ENCODE measurements at places on chromosomes 11 and 22.

- DNase-seq = no peak
These were observed 60.0 kb downstream of the COMMD9 start for GRCh38 chr11:36229091-36229705.

GRCh38 chr11:94581926-94582325, 14.8 kb downstream of the PIWIL4 start:
- no peak for DNase-seq

DNA sequence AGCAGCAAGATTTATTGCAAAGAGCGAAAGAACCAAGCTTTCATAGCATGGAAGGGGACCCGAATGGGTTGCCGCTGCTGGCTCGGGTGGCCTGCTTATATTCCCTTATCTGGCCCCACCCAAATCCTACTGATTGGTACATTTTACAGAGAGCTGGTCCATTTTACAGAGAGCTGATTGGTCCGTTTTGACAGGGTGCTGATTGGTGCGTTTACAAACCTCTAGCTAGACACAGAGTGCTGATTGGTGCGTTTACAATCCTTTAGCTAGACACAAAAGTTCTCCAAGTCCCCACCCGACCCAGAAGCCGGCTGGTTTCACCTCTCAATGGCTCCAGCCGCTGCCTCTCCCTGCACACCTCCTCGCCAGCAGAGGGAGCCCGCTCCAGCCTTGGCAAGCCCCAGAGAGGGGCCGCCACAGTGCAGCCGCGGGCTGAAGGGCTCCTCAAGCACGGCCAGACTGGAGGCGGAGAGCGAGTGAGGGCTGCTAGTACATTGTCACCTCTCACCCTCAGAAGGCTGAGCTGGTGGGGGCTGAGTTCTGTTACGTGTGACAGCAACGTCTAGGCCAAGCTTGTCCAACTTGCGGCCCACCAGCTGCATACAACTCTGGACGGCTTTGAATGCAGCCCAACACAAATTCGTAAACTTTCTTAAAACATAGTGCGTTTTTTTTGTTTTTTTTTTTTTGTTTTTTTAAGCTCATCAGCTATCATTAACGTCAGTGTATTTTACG, 8.7 kb downstream of the PTH start:
- DNase-seq = peak; percentile 14

DNA sequence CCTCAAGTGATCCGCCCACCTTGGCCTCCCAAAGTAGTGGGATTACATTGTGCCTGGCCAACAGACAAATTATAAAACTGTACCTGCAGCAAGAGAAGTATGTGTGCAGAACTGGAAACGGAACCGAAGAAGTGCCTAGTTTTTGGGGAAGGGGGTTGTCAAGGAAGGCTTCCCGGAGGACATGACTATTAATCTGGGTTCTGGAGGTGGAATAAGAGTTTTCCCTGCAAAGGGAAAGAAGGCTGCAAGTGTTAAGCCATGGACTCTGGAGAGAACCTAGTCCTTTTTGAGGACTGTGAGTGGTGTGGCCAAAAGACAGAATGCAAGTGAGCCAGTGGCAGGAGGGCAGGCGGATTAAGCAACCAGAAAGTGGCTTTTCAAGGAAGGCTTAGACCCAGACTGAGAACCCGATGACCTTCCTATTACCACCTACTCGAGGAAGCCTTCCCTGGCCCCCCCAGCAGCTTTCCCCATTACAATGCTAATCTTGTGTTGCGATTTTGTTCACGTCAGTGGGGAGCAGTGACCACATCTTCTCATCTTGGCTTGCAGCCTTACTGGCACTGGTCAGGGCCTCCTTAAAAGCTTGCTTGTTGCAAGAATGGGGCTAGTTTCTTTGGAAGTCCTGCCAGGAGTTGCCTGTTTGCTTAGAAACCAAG, 5.7 kb upstream of the SEPTIN3 start:
- DNase-seq = no peak

DNA sequence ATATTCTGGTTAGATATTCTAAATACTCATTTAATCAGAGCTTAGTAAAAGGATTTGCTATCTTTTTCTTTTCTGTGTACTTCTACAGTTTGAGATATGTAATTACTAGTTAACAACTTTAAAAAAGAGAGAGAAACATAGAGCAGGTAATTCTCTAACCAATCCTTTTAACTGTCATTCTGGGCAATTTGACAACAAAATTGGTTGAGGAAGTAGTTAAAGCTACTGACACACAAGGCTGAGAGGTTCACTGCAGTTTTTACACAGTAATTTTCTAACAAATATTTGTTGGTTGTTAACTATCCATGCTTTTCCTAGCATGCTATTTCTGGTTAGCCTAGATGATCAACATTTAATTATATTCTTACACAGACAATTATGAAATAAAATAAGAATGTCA, 3.6 kb downstream of the SOX6 start:
- no peak for DNase-seq

GRCh38 chr11:33128739-33129138, 32.5 kb downstream of the CSTF3 start:
- DNase-seq = no peak

DNA sequence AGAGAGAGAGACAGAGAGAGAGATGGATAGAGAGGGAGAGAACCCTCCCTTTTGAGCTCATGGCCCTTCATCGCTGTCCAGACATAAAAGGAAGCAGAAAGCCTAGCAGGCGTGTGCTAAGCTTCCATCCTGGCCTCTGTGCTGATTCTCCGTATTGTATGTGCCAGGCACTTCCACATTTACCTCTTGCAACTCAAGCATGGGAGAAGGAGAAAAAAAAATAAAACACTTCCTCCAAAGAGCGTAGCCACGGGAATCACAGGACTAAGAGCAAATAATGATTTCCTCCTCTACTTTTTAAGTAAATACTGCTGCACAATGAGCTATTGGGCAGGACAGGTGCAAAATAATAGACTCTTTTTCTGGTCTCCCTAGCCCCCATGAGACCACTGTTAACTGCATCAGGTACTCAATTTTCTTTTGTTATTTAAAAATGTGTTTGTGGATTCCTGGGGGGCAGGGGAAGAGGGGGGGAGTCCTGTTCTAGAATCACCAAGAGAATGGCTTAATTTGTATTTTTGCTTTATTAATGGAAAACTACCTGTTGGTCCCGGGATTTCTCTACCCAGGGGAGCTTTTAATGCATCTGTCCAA, 154.3 kb downstream of the NXPE2 start:
- DNase-seq = no peak

DNA sequence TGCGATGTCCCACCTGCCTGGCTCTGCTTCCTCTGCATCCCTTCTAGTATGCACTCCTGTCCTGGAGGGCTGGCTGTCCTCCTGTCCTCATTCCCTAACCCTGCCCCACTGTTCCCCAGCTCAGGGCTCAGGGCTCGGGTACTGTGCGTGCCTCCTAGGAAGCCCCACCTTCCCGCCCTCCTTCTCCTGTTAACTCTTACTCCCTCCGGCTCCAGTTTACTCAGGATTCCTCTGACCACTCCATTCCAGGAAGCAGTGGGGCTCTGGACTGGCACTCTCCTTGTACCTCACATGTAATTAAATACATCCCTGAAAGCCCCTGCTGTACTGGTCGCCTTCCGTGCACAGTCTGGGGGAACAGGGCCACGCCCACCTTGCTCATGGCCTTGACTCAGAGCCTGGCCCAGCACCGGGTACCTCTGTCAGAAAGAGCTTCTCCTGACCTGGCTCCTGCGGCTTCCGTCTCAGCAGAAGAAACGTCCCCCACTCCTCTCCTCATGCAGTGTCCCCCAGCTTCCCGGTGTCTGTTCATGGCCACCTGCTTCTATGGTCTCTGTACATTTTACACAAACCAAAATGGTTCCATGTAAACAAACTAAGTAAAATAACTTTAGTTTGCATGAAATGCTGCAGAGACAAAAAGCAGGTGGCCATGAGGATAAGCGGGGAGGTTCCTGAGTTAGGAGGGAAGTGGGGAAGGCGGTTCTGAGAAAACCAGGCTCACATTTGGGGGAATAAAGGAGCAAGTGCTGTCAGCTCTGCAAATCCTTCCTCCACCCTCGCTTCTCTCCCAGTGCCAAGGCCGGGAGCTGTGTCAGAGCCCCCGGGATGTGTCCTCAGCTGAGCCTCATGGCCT, 445.9 kb downstream of the BRD1 start:
- no peak for DNase-seq

GRCh38 chr11:86473991-86474833, 99.5 kb downstream of the CCDC81 start:
- DNase-seq = no peak

- no peak for DNase-seq
These were observed 439.4 kb upstream of the ARHGAP42 start for GRCh38 chr11:100247704-100248103.

DNA sequence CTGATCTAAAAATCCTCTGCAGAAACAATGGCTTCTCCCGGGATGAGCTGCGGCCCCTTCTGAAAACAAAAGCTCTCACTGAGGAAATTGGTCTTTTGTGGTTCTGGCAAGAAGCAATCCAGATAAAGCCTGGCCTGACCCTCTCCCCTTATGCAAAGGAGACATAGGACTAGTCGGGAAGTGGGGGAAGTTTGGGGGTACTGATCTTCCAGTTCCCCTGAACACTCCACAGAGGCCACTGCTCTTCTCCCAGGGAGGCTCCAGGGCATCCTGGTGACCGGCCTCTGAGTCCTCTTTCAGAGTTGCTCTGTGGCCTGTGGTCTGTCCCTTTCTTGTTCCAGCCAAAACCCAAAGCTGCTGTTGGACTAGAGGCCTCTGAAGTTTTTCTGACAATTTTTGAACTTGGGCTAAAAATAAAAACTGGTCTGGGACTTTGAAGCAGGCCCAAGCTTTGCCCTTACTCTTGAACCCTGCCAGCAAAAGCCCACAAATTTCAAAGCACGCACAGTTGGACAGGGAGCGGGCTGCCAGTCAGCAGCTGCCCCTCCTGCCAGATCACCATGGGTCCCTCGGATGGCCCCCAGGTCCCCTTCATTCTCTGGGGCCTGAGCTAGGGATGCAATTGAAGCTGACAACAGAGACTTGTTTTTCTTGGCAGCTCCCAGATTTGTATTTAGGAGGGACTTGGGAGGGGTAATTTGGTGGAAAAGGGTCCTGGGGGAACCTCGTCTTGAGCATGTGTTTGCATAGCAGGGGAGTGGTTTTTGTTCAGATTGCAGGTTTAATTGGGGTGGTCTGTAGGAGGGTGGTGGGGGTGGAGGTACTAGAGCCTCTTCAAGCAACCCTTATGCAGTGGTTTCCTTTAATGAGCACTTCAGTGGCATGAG, 381.6 kb upstream of the CADM1 start:
- DNase-seq = no peak

GRCh38 chr11:103850419-103851165, 185.8 kb upstream of the DDI1 start:
- DNase-seq = no peak

DNA sequence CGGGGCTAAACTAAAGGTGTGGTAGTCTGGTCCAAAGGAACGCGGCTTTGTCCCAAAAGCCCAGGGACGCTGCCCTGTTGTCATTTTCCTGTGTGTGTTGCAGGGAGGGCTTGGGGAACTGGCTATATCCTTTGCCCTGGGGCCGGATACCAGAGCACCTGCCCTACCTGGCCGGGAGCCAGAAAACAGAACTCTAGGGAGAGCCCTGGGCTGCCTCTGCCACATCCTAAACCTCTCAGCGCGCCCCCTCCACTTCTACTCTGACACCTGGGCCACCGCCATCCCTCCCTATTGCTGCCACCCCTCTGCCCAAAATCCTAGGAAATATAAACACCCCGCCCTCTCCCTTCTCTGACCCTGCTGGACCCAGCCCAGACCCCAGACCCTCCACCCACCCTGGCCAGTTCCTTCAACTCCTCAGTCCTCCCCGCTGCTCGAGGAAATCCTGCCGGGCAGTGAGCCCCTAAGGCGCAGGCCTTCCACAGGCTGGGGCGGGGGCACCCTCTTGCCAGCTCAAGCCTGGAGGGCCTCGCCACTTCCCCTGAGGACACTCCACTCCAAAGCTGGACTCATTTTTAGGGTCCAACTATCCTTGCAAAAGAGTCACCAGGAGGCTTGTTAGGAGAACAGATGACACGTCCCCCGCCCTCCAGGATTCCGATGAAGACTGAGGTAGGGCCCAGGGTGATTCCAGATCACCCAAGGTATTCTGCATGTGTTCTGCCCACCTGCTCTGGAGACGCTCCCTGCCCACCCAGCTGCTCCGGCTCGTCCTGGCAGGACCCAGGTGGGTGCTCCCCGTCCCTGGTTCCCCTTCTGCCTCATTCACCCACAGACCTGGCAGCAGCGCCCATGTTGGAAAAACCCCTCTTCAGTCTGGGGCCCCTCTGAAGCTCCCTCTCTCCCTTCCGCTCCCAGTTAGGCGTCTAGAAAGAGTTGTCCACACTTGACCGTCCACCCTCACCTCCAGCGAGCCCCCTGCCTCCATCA, 12.2 kb downstream of the KCTD17 start:
- no peak for DNase-seq

DNA sequence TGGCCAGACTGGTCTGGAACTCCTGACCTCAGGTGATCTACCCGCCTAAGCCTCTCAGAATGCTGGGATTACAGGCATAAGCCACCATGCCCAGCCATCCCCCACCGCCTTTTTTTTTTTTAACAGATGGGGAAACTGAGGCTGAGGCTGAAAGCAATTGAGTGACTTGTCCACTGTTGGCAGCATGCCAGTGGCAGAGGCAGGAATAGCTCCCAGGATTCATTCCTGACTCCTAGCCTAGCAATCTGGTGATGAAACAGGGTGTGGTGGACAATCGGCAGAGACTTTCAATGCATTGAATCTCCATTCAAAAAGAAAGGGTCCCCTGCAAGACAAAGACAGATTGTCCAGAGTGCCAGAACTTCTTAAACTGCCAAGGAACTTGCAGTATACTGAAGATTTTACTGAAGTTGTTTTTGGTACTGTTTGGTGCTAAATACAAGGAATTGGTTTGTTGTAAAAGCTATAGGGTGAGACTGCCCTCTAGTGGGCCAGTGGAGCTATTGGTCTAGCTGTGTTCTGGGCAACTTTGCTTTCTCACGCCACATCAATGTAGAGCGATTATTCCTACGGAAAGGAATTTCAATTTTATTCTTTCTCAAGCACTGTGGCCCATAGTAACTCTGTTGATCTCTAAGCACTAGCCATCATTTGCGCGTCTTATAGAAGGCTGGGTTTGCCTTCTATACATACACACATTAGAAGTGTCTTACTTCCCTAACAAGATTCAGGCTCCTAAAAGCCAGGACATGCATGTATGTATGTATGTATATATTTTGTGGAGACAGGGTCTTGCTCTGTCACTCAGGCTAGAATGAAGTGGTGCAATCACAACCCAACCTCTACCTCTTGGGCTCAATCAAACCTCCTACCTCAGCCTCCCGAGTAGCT, 21.0 kb downstream of the C22orf31 start:
- peak; percentile 71 for DNase-seq

DNA sequence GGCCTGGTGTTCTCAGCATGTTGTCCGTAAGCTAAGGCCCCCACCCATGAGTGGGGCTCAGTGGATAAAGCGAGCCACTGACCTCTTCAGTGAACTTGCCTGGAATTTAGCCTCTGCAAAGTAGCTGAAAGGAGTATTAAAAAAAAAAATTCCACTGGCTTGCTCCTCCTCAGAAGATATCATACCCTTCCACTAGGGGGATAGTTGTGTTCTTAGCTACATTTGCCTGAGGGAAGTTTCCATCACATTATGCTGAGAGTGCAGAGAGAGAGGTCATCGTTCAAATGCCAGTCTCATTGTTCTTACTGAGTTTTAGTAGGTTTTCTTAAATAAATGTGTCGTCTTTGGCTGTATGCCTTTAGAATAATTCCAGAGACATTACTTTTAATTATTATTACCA, 879.7 kb downstream of the JRKL start:
- no peak for DNase-seq
